ENCODE measurements at places on chromosomes 6 and 20.
A peak's percentile ranks its signal among the peaks of the same experiment; 100 is the strongest.

- DNase-seq, result peak; percentile 59
Observed at GRCh38 chr20:8722277-8722928, 346.5 kb upstream of the PLCB4 start.

DNA sequence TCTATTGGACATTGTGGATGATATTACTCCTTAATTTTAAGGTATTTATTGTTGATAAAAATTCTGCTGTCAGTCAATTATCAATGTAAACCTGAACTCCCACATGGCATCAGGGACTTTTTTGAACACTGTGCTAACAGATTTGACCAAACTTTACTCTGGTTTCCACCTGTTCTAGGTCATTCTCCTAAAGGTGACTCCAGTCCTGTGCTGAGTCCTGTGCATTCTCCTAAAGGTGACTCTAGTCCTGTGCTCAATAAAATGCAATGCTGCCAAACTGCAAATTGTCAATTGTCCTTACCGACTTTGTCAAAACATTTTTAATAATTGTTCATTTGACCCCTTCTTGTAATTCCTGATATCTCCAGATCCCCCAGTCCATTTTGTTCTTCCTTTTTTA lies 408.4 kb upstream of the EPHA7 start:
- DNase-seq, result no peak

DNA sequence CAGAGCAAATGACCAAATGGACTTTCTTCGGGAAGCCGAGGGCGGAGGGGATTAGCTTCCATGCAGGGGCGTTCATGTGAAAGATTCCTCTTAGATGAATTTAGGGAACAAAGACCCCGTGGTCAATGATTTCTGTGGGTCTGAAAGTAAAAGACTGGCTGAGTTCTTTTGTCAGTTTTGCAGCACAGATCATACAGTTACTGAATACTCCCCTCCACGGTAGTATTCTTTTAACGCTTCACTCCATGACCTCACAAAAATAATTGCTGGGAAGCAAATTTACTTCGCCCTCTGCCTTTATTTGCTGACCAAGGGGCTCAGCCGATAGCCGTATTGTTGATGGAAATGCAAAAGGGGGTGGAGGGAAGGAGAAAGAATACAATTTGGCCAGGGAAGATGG lies 86.0 kb upstream of the SALL4 start:
- DNase-seq, result no peak

DNA sequence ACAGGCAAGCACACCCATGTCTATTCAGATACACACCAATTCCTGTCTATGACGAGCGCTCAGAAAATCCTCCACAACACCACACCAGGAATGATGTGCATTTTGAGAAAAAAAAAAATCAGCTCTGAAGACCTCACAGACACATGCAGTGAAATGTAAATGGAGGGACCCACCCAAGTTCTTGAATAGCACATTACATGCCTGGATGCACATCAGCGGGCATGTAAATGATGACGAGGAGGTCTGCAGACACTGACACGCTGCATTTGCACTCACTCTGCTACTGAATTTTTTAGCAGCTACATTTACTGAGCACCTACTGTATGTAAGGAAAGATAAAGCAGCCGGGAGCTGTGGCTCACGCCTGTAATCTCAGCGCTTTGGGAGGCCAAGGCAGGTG lies 14.7 kb downstream of the NRSN2 start:
- DNase-seq, result no peak

- DNase-seq, result no peak
Observed at GRCh38 chr6:158708239-158708638, 58.4 kb downstream of the SYTL3 start.

GRCh38 chr6:3451498-3451897 lies 5.4 kb downstream of the SLC22A23 start:
- no peak for DNase-seq

DNA sequence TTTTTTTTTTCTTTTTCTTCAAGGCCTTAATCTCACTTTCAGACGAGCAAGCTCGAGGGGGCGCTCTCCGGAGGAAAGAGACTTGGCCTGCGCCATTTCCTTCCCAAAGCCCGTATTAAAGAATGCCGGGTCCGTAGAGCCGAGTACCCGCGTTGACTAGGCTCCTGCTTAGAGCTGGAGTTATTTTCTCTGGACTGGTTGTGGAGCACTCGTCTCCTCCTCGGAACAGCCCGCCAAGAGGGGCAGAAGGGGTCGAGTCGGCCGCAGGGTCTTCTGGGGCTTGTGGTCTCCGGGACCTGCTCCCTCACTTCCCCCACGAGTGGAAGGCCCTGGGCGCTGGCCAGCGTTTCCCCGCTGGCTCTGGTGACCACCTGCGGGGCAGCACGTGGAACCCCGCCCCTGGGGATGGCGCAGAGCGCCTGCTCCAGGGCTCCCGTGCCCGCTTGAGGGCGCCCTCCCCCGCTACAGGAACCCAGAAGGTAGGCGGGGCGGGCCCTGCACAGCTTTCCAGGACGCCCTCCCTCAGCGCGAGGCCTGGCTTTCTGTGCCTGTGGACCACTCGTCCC lies 2.7 kb upstream of the MEI4 start:
- peak; percentile 44 for DNase-seq

DNA sequence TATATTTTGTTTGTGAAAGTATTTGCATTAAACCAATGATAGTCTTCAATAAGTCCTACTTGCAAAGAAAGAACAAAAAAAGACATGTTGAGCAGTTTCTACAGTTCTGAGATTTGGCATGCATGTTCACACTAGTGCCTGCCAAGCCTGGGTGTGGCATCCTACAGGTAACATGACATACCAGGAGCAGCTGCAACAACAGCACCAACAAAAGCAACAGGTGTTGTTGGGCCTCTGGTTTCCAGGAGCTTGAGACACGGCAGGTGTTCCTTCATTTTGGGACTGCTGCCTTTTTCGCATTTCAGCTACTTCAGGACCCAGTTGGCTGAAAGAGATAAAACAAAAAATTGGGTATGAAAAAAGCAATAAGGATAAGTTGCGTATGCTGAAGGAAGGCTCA lies 41.2 kb upstream of the MTRF1L start:
- DNase-seq, result no peak

- peak; percentile 35 for DNase-seq
Observed at GRCh38 chr6:43951063-43951755, 176.0 kb downstream of the MRPL14 start.

DNA sequence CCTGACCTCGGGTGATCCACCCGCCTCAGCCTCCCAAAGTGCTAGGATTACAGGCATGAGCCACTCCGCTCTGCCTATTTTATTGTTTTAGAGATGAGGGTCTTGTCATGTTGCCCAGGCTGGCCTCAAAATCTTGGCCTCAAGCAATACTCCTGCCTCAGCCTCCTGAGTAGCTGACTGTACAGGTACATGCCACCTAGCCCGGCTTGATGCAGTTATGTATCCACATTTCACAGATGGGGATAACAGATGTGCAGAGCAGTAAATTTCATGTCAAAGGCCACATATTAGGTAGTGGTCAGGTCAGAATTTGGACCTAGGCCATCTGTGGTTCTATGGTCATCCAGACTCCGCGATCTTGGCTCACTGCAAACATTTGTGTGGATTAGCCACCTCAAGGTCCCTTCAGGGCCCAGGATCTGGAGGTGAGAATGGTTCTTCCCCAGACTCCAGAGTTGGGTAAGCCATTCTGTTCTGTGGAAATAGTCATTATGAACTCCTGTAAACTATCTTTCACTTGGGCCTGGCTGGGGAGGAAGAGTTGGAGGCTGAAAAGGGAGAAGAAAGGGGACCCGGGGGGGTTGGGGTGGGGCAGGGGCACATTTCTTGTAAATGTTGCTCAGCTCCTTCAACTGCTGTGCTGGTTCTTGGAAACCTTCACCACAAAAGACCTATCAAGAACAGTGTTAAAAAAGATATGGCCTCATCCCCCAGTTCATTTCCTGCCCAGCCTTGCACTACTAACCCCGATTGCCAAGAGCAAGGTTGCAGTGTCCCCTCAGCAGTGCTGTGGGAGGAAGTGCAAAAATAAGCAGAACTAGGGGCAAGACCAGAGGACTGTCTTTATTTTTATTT lies 13.0 kb downstream of the PIM1 start:
- DNase-seq, result no peak

DNA sequence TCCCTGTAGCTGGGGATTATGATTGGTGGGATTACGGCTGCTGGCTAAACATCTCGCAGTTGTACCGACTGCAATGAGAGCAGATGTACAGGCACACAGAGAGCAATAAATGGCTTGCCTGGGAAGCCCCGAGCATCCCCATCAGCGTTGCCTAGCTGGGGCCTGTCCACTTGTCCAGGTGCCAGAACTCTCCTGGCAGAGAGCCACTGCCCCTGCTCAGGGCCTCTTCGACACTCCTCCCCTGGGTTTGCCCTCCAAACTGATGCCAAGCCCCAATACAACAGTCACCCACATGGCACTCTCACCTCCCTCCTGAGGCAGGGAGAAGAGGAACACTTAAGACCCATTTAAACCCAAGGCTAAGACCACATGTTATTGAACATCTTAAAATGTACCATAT lies 715.1 kb downstream of the PTPRT start:
- DNase-seq, result no peak

DNA sequence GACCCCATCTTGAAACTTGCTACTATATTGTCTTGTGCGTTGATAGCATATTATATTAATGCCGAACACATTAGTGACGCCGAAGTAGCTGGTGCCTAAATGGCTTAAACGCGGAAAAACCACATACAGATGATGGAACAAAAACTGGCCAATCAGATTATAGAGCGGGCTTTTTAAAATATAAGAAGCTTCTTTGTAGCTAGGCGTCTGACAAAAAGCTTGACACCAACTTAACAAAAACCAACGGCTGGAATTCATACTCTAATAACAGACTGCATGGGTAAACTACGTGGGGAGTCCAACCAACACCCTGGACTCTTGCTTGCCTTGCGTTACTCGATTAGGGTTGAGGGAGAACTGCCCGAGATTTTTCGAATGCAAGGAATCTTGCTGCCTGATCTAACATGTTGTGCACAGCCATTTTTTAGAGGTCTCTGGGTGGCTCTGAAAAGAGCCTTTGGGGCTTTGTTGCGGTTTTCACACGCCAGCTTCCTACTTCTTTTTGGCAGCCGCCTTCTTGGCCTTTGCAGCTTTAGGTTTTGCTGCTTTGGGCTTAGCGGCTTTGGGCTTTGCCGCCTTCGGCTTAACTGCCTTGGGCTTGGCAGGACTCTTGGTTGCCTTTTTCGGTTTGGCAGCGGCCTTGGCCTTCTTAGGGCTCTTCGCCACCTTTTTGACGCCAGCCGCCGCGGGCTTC lies 45.7 kb downstream of the OR2B2 start:
- DNase-seq, result no peak

DNA sequence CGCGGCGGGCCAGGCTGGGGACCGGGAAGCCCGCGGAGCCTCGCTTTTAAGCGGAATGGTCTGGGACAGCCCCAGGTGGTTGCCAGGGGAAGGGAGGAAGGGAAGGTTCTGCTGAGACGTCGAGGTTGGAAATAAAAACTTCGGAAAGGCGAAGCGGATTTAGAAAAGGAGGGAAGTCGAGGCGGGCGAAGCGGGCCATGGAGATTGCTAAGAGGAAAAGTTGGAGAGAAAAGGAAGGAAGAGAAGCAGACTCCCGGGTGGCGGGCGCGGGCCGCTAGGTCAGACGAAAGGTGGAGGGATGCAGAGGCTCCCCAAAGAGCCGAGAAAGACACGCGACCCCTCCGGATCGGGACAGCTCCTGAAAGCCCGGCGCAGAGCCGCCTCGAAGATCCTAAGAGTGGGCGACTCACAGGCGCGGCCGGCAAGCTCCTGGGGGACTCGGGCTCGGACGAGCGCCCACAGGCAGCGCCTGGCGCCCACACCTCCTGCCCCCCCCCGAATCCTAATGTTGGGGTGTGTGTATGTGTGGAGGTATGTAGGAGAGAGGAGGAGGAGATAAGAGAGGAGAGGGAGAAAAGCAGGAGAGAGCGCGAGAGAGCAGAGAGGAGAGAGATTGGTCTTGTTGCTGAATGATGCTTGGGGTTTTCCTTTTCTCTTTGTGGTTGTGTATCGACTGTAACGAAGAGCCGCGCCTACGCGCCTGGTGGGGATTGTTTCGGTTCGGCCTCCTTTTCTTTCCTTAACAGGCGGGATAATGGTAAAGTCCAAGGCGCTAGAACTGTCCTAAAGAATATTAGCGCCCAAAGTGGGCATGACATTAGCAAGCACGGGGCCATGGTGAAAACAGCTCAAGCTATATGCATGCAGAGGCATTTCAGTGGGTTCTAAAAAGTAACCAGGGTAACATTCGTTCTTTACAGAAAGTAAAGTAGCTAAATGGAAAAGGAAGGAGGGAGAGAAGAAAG lies 1.5 kb downstream of the TFAP2B start:
- DNase-seq, result no peak

DNA sequence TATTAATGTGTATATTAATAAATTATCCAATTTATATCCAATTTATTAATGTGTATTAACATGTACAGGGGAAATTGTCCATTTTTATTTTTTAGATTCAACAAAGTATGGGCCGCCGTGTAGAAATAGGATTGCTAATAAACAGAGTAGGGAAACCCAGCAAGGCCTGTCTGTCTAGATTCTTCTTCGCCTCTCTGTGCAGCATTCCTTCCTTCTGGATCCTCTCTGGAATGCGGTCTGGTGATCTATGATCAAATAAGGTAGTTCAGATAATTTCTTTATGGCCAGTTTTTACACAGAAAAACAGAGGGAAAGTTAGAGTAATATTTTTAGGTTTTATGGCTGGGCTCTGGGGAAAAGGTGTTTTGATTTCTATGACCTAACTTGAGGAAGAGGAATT lies 19.9 kb upstream of the HFE start:
- DNase-seq, result no peak

- DNase-seq, result no peak
Observed at GRCh38 chr6:45650524-45651135, 272.9 kb upstream of the SUPT3H start.

- no peak for DNase-seq
Observed at GRCh38 chr6:98054453-98054852, 771.4 kb upstream of the MMS22L start.

Measured in HEK293T (cell line).